Stimulated activated CD4-positive, alpha-beta T cell treated with anti-CD3 and anti-CD28 coated beads, Interleukin-2, amount 100 ng/mL, for 4 hours (primary cell): ENCODE measurements at places on chromosomes 5 and 9.
A peak's percentile ranks its signal among the peaks of the same experiment; 100 is the strongest.

- DNase-seq, result no peak
Observed at GRCh38 chr9:84839541-84839940, 170.0 kb downstream of the NTRK2 start.

- no peak for DNase-seq
Observed at GRCh38 chr5:55241746-55242145, 8.3 kb upstream of the CCNO start.

DNA sequence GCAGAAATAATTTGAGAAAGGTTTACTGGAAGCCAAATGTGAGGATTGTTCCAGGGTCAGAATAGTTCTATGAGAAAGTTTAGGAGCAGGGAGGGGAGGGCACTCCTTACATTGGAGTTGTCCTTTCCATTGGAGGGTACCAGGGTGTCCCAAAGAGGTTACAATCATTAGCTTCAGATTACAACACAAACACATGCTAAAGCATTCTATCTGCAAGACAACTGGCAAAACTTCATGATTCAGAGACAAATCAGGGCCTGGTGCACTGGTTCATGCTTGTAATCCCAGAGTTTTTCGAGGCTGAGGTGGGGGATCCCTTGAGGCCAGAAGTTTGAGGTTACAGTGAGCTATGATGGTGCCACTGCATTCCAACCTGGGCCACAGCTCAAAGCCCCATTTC, 51.8 kb downstream of the NSUN2 start:
- no peak for DNase-seq

DNA sequence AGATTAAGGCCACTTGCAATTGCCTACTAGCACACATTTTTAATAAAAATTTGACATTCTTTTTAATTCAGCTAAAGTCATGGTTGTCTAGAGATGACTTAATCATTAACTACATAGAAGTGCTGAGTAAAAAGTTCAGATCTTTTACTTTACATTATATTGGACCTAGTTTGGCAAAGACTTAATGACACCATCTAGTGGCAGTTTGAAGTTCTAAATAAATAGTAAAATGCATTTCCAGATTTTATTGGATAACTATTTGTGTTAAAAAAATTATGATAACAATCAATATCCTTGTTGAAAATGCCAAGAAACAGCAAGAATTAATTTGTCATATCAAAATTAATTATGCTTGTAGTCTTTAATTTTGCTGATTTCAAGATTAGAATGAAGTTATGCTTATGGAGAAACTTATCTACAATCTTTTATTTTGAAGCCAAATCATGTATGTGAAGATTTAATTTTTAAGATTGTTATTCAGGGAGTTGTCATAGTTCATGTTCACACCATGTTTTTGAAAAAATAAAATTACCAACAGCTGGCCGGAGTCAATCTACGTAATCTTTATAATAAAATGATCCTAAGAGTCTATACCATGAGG, 69.6 kb upstream of the PJA2 start:
- DNase-seq, result no peak

- no peak for DNase-seq
Observed at GRCh38 chr9:120431268-120431667, 148.7 kb downstream of the CDK5RAP2 start.

GRCh38 chr9:120718316-120718715, 4.0 kb upstream of the MEGF9 start:
- no peak for DNase-seq

GRCh38 chr5:4246447-4246846, 650.8 kb downstream of the IRX1 start:
- no peak for DNase-seq

DNA sequence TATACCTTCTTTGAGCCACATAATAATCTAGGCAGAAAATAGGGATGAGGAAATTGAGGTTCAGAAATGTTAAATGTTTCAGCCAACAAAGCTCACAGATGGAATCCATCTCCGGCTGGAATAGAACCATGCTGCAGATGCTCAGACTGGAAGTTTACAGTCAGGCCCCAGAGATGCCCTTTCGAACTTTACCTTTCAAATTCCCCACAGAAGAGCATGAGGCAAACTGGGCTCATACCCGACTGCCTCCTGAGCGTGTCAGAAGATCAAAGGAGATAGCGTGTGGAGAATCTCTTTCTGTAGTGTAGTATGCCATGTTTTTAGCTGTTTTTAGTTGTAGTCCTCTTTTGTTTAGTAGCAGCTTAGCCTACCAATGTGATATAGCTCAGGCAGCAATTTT, 72.0 kb upstream of the DAP start:
- no peak for DNase-seq

GRCh38 chr5:151218177-151218576, 5.7 kb downstream of the CCDC69 start:
- DNase-seq, result no peak

DNA sequence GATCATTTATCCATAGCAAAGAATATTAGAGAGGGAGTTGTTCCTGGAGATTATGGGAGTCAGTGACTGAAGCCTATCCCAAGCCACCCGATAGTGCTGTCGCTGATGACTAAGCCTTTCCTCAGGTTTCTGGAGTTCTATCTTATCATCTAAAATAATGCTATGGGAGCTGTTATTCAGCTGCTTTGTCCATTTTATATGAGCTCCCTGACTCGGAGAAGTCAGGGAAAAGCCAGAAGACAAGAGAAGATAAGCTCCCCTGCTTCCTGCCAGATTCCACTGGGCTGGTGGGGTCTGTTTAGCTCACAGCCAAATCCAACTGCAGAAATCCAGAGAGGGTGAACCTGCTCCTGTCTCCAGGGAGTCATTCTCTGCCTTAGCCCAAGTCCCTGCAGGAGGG, 148.2 kb downstream of the DROSHA start:
- no peak for DNase-seq

DNA sequence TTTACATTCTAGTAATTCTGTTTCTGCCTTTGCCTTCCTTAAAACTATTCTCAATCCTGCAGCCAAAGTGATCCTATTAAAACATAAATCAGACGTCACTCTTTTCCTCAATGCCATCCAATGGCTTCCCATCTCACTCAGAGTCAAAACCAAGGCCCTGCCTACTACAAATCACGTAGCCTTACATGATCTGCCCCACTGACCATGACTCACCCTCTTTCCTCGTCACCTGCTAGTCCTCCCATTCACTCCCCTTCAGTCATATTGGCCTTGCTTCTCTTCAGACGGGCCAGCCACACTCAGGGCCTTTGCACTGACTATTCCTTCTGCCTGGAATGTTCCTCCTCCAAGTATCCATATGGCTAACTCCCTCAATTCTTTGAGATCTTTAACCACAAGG, 39.0 kb upstream of the DMXL1 start:
- peak; percentile 9 for DNase-seq

- no peak for DNase-seq
Observed at GRCh38 chr9:105187781-105188180, 56.7 kb upstream of the SLC44A1 start.

GRCh38 chr9:76218117-76218885, 175.9 kb downstream of the RFK start:
- no peak for DNase-seq

DNA sequence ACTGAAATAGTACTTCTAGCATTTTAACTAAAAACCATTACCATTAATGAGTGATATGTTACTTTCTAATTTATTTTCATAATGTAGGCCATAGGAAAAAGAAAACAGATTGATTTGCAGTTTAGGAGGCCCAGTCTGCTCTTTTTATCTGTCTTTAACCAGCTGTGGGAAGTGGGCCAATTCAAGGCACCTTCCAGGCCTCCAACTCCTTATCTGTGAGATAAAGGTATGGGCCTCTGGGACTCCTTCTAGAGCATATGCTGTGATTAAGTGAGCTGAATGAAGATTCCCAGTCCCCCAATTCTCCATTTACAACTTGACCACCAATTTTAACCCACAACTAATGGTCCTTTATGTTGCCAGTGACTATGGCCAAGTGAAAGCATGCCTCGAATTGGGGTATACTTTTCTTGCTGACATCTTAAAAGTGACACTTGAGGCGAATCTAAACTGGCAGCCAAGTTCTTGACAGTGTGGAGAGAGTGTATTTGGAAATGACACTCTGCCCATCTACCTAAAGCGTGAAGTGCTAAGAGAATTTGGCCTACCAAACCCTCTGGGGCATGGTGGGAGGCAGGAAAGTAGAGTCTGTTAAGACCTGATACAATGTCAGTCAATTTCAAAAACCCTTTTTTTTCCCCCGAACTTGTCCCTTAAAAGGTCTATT, 88.3 kb downstream of the PIK3R1 start:
- DNase-seq, result no peak

DNA sequence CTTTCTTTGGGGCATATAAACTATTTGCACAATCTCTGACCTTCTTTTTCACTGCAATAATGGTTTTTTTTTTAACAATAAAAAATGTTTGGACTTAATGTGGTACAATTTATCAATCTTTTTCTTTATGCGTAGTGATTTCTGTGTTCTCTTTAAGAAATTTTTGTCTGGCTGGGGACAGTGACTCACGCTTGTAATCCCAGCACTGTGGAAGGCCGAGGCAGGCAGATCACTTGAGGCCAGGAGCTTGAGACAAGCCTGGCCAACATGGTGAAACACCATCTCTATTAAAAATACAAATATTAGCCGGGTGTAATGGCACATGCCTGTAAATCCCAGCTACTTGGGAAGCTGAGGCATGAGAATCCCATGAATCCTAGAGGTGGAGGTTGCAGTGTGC, 72.3 kb downstream of the STK32A start:
- no peak for DNase-seq

GRCh38 chr5:126527892-126528291, 67.1 kb downstream of the ALDH7A1 start:
- DNase-seq, result no peak

DNA sequence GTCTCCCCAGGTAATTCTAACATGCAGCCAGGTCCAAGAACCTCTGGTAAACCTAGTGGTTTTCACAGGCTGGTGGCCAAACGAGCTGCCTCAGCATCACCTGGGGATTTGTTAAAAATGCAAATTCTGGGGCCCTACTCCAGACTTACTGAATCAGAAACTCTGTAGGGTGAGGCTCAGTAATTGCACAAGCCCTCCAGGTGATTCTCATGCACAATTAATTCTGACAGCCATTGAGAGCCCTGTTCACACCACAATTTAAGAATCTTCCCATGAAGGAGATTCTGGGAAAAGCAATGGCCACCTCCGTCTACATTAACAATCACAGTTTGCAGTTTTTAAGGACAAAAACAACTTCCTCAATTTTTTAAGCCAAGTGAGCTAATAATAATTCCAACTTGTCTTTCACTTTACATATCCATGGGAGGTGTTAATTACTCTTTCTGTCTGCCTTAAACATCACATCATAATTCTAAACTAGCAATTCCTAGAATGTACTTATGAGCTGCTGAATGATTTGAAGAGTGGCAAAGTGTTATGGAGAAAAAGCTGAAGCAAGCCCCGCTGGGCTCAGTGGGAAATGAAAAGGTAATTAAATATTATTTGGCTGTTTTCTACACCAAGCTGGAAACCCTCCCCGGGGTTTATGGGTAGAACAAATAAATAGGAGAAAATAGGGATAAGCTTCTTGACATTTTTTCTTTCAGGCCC, 70.0 kb downstream of the GLDC start:
- DNase-seq, result no peak

DNA sequence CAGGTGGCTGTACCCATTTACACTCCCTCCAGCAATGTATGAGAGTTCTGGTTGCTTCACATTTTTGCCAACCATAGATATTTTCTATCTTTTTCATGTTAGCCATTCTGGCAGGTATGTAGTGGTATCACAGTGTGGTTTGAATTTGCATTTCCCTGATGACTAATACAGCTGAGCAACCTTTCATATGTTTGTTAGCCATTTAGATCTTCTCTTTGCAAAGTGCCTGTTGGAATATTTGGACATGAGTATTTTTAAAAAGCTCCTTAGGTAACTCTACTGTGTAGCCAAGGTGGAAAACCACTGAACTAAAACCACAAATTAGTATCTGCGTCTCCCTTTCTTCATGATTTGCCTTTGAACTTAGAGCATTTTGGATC, 31.9 kb downstream of the IRF1 start:
- no peak for DNase-seq

DNA sequence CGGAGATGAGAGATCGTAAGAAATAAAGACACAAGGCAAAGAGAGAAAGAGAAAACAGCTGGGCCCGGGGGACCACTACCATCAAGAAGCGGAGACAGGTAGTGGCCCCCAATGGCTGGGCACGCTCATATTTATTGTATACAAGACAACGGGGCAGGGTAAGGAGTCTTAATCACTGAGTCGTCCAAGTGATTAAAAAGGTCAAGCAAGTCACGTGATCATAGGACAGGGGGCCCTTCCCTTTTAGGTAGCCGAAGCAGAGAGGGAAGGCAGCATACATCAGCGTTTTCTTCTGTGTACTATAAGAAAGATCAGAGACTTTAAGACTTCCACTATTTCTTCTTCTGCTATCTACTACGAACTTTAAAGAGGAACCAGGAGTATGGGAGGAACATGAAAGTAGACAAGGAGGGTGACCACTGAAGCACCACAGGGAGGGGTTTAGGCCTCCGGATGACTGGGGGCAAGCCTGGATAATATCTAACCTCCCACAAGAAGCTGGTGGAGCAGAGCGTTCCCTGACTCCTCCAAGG, 24.6 kb upstream of the QSOX2 start:
- DNase-seq, result no peak

DNA sequence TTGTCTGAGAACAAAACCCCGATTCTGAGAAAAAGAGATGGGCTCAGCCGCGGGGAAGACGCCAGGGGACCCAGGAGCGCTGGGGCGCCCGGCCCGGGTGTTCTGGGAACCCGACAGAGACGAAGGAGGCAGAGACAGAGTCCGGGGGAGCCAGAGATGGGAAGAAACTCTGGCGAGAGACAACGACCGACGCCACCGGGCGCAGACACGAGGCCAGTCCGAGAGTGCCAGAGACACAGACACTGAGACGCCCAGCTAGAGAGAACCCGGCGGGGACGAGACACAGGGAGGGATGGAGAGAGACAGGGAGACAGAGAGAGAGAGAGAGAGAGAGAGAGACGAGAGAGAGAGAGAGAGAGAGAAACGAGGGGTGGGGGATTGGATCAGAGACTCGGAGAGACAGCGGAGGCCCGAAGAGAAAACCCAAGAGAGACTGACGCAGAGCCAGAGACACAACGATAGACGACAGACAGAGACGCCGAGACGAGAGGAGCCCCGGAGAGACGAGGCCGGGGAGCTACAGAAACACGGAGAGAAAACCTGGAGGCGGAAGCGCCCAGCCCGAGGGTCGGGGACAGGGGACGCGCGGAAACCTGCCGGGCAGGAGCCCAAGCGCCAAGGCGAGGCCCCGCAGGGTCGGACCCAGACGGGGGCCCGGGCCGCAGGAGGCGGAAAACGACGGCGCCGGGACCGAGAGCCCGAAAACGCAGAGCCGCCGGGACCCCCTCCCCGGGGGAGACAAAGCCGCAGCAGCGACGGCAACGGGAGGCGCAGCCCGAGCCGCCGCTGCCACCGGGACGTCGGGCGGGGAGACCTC, 3.3 kb downstream of the NR5A1 start:
- no peak for DNase-seq
